Neural progenitor cell (in vitro differentiated cells): ENCODE measurements at places on chromosomes 2 and 18. TPM values are rescaled to one million over a fixed set of nuclear protein-coding genes. Genes with fewer than 3 reads are reported as not detected.

DNA sequence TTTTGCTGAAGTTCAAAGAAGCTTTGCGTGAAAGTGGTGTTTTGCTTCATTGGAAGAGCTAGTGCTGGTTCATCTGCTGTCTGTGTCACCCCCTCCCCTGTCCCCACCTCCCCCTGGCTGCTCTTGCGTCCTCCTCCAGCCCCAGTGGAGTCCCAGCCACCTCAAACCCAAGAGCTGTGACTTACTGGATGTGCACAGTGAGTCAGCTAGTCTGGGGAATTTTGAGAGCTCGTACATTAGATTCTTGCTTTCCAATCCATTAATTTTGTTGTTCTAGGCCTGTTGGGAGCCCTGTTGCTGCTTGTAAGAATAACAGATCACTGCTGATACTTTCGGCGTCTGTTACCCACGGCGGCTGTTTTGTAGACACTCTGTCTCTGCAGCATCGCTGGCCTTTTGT lies 412.1 kb downstream of the TSN start:
- H3K4me1 ChIP-seq = no peaks in the 10 kb centered on the region
- no peak overlapping the region for H3K4me3 ChIP-seq
- no peaks in the 10 kb centered on the region for H3K27me3 ChIP-seq

GRCh38 chr18:63236921-63237846 lies 82.4 kb downstream of the BCL2 start:
- H3K36me3 ChIP-seq = no peaks in the 10 kb centered on the region
- no peak for DNase-seq
- no peak overlapping the region for H3K4me3 ChIP-seq
- H3K27me3 ChIP-seq = no peaks in the 10 kb centered on the region

METTL4 gene
- 22.3 and 30.8 TPM in 2 replicates for total RNA-seq

CRACDL gene
- 0.07 and 0.28 TPM in 2 replicates for total RNA-seq

GRCh38 chr2:17652681-17653394 lies 100.8 kb downstream of the SMC6 start:
- no peaks in the 10 kb centered on the region for H3K36me3 ChIP-seq
- H3K27ac ChIP-seq = peak overlapping the region; percentile 65
- no peaks in the 10 kb centered on the region for H3K27me3 ChIP-seq
- DNase-seq = no peak
- peaks cover 12% of the 10 kb centered on the region for H3K4me1 ChIP-seq
- H3K4me3 ChIP-seq = no peak overlapping the region

DNA sequence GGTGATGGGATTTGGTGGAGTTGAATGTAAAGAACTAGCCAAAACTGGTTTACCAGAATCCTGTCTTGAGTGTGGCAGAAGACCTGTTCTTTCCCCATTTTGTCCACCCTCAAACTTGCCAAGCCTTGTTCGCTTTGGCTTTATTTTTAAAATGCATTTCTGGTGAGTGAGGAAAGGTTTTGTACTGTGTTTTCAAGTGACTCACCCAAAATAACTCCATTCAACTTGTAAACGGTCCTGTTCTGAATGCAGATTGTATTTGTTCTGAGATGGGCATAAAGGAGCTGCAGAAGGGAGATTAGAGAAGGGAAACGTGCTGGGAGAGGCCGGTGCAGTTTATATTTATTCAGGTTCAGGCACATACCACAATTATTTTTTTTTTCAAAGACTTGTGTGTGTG lies 5.3 kb upstream of the ITPRID2 start:
- no peaks in the 10 kb centered on the region for H3K36me3 ChIP-seq
- no peak overlapping the region for H3K4me3 ChIP-seq
- H3K4me1 ChIP-seq = no peaks in the 10 kb centered on the region
- no peak for DNase-seq
- H3K27ac ChIP-seq = no peak overlapping the region
